ENCODE measurements at places on chromosomes 11 and 22.

DNA sequence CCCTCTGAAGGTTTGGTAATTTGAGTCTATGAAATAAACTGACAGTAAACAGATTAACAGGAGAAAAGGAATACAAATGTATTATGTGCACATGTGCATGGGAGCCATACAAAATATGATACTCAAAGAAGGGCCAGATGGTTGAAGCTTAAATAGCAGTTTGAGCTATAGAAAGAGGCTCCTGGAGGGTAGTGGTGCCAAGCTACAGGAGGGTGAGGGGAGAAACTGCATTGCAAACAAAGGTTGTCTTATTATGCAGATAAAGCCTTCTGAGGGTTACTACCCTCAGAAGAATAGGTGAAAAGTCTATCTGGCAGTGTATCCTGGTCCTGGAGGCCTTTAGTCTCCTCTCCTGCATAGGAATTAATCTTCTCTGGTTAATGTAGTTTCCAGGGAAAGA is 267.3 kb upstream of the MPPED2 start:
- DNase-seq, result no peak

DNA sequence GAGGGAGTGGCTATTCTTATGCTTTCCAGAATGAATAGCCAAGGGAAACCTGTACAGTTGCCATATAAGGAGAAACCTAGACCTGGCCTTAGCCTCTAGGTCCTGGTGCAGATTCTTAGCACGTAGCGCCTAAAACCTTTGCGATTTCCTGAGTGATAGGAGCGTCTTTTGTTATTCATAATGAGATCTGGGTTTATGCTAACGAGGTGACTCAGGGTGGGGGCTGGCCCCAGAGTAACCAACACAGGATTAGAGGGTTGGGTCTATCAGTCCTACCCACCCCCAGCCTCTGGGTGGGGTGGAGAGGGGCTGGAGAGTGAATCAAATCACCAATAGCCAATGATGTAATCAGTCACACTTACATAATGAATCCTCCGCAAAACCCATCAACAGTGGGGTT is 73.4 kb upstream of the PARVG start:
- no peak for DNase-seq

- no peak for DNase-seq
These were observed 3.8 kb upstream of the MMP27 start for GRCh38 chr11:102709201-102709945.

- DNase-seq, result no peak
These were observed 60.2 kb downstream of the CASP12 start for GRCh38 chr11:104837969-104838639.

DNA sequence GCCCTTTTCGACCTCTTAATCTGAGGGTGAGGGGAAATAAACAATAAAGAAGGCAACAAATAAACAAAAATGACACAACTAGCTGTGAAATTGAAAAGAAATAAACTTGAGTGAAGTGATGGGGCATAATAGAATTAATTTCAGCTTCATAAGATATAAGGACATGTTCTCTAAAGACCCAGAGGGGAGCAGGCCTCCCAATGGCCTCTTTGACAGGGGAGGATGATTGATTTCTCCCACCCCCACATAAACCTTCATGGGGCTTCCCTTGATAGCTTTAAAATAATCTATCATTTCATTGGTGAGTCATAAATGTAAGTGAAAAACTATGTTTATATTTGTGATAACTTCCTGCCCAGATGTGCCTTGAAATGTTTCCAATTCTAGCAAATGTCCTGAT is 226.3 kb upstream of the RAG2 start:
- DNase-seq, result no peak

GRCh38 chr11:46099963-46100316 is 21.3 kb downstream of the PHF21A start:
- no peak for DNase-seq

GRCh38 chr22:25357606-25358420 is 138.4 kb downstream of the CRYBB2 start:
- no peak for DNase-seq

DNA sequence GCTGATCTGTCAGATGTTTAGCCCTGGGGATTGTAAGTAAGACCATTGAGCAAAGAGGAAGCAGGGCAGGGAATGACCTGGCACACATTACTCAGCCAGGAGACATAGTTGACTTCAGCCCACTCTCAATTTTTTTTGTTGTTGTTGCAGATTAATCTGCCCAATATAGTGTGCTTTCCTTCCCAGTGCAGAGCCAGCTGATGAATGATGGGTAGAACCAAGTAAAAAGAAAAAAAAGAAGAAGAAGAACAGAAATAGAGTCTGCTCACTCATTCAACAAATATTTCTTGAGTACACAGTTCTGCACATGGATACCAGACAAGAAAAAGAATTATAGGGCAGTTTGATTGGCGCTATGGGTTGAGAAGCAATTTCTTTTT is 292.7 kb downstream of the ETS1 start:
- DNase-seq, result no peak
